ENCODE measurements at places on chromosomes 3 and 15. TPM values are rescaled to one million over a fixed set of nuclear protein-coding genes. Genes with fewer than 3 reads are reported as not detected.

GRCh38 chr15:20671675-20672074 lies 130.1 kb upstream of the GOLGA6L6 start:
- no peak for DNase-seq

- DNase-seq: no peak
Observed at GRCh38 chr15:52057996-52058395, 39.0 kb downstream of the MAPK6 start.

- no peak for DNase-seq
Observed at GRCh38 chr15:70483513-70483912, 279.8 kb downstream of the UACA start.

GRCh38 chr3:39136533-39137434 lies 16.6 kb downstream of the CSRNP1 start:
- DNase-seq: no peak

GRCh38 chr15:76286271-76286879 lies 24.9 kb downstream of the ETFA start:
- no peak for DNase-seq

Gene GSK3B
- 54.6 TPM for total RNA-seq

DNA sequence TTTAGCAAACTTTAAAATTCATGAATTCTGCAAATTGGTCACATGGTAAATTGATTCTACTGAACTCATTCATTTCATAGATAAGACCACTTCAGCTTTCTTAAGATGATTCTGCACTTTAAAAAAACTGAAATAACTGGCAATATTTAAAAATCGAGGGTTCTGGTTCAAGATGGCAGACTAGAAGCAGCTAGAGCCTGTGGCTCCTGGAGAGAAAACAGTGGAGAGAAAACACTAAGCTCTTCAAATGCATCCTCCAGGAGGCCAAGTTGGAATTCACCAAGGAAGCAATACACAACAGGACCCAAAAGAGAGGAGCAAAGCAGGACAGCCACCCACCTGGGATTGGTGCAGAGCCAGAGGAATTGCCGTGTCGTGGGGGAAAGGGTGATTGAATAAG lies 132.1 kb downstream of the SPATA16 start:
- DNase-seq: no peak

- DNase-seq: peak; percentile 76
Observed at GRCh38 chr3:187943677-187944389, 198.6 kb upstream of the BCL6 start.
